COLO829 (cell line): ENCODE measurements at places on chromosomes 13 and 19.

GRCh38 chr19:4084547-4084877 is 17.8 kb upstream of the ZBTB7A start:
- DNase-seq: no peak

DNA sequence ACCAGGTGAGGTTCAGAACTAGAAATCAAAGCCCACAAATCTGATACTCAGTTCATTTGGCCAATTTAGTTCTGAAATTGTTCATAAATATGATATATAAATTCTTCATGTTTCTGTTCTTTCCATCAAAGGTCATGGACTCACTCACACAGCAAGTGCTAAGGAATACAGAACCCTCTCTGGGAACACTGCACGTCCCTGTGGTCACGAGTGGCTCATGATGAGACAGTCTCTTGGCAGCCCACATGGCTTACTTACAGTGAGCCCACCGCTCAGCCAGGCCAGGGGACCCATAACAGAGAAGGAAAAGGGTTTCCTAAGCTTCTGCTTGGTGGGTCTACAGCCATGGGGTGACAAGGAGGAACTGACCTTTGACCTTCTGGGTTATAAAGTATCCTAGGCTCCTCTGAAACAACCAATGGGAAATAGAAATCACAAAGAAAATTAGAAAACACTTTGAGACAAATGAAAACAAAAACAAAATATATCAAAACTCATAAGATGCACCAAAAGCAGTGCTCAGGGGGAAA is 67.4 kb downstream of the CDADC1 start:
- DNase-seq: no peak

- peak; percentile 11 for DNase-seq
These were observed 4.6 kb downstream of the STK11 start for GRCh38 chr19:1210227-1210538.

DNA sequence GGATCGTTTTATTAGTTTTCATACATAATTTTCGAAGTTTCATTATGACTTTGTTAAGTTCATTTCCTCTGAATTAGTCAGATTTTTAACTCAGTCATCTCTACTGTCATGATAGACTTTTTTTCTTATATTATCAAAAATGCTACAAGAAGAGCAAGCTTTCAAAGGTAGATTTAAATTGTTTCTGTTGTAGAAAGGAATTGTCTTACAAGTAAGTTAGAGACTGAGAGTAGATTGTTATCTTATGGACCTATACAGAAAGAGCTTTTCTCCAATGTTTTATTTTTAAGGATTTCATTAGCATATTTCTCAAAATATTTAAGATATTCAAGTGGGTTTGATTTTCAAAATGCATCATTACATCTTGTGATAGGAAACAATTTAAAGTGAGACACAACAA is 2.7 kb downstream of the MAB21L1 start:
- no peak for DNase-seq

DNA sequence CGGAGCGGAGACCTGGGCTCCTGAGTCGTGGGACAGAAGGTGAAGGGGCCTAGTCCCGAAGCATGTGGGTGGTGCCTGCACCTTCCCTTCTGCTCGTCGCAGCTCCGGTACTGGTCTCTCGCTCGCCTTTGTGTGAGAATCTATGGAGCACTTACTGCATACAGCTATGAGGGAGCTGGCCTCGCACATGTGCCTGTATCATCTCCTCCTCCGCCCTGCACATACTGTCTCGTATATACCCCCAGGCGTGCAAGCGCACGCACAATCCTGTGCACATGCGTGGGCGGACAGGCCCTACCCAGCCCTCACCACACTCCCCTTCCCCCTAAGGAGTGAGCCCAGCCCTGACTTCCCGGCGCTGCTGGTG is 8.7 kb downstream of the PIK3R2 start:
- no peak for DNase-seq

DNA sequence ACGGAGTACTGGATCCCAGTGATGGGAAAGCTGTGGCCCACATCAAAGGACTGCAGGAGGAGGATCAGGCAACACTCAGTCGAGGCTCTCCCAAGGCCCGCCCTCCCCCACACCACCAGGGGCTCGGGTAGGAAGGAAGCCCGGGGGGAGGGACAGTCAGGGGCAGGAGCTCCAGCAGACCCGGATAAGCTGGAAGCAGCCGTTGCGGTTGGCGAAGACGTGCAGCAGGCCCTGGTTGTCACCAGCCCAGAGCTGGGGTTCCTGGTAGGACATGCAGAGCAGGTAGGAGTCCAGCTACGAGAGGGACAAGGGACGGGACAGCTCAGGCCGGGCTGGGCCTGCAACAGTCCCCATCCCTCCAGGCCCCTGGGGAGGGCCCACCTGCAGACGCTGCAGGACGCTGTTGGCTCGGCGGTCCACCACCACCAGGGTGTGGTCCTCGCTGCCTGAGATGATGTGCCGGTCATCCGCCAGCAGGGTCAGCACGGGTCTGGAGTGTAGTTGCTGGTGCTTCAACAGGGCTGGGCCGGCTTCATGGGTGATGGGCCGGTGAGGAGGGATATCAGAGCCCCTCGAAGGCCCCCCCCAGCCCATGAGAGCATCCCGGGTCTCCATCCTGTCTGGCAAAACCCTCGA is 1.9 kb downstream of the GNG14 start:
- no peak for DNase-seq

GRCh38 chr19:41912899-41913537 is 15.2 kb downstream of the ERFL start:
- no peak for DNase-seq

- no peak for DNase-seq
These were observed 191.9 kb downstream of the COG6 start for GRCh38 chr13:39847336-39847735.

DNA sequence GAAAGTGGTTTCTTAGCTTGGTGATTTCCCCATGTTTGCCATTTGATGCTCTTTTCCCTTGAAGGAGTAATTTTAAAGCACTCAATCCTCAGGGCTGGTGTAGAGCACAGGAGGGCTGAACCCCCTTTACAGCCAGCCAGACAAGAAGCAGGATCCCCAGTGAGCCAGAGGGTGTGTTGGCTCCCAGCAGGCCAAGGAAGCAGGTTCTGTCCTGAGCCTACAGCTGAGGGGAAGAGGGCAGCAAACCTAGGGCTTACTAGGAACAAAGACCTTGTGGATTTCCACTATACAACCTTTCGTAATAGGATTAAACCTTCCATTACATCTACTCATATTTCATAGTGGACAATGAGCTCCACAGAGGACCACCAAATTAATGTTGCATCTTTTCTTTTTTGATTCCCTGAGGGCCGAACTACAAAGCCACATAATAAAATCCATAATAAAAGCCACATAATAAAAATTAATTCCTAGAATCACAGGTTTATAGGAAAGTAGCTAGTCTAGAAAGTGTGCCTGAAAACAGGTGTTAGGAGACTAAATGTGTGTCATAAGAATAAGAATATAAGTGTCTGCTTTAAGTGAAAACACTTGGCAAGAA is 300.2 kb downstream of the DCLK1 start:
- no peak for DNase-seq

- DNase-seq: no peak
These were observed 17.7 kb downstream of the ZNF763 start for GRCh38 chr19:11982526-11982925.

DNA sequence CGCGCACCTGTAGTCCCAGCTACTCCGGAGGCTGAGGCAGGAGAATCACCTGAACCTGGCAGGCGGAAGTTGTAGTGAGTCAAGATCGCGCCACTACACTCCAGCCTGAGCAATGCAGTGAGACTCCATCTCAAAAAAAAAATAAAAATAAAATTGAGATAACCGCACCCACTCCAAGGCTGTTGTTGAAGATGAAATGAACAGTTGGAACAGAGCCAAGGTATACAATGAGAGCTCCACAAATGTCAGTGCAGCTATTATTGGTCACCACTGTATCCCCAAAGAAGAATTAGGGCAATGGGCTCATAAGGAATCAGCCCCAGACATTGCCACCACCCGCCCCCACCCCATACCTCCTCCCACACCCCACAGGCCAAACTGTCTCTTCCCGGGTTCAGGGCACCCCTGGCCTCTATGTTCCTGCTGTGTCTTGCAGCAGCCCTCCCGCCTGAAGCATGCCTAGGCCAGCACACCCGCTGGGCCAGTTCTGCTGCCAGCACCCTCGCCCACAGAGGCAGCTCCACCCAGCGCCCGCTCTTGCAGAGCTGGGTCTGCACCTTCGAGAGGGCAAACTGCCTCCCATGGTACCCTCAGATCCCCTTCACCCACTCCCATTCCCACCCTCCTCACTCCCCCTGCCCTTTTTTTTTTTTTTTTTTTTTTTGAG is 3.5 kb upstream of the S1PR5 start:
- no peak for DNase-seq

DNA sequence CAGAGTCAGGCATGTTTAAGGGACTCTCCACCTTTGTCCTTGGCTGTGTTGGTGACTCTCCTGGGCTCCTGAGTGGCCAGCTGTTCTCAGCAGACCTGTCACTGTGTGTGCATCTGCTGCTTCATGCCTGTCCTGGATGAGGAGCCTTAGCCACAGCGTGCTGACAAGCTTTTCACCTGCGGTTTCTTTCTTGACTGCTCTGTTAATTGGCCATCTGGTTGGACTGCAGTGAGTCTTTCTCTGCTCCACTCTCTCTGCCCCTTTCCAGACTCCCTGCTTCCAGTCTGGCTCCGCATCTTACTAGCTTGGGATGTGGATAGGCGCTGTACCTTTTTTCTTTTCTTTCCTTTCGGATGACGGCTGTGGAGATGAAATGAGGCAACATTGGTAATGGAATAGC is 38.8 kb downstream of the POLR1D start:
- no peak for DNase-seq

- no peak for DNase-seq
These were observed 822 bp upstream of the ZNF274 start for GRCh38 chr19:58181902-58182576.

- no peak for DNase-seq
These were observed 50.4 kb downstream of the MLLT1 start for GRCh38 chr19:6229216-6229913.

- peak; percentile 46 for DNase-seq
These were observed 75.2 kb upstream of the MCF2L start for GRCh38 chr13:112893570-112894422.

DNA sequence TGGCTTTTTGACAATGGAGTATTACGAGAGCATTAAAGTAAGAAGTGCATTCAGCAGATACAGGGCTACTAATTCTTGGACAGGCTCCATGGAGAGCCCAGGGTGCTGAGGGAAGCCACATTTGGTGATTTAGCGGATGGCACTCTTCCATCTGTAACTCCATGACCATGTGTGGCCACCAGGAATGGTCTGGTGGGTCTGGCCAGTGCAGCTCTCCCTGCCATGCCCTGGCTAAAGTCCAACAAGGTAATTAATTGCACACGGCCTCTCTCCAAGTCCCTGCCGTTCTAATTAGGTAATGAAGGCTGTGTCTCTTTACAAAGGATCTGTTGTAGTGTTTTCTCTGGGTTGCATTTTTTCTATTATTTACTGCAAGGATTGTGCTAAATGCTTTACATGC is 4.3 kb upstream of the ZFR2 start:
- DNase-seq: no peak

GRCh38 chr13:34971473-34971872 is 29.4 kb downstream of the NBEA start:
- no peak for DNase-seq
